Activated naive CD8-positive, alpha-beta T cell treated with anti-CD3 and anti-CD28 coated beads, Interleukin-2, amount 50 U/mL, for 24 hours (primary cell): ENCODE measurements at places on chromosomes 6 and 20.

- no peak for DNase-seq
These were observed 215.4 kb downstream of the PTPRT start for GRCh38 chr20:42974347-42974746.

DNA sequence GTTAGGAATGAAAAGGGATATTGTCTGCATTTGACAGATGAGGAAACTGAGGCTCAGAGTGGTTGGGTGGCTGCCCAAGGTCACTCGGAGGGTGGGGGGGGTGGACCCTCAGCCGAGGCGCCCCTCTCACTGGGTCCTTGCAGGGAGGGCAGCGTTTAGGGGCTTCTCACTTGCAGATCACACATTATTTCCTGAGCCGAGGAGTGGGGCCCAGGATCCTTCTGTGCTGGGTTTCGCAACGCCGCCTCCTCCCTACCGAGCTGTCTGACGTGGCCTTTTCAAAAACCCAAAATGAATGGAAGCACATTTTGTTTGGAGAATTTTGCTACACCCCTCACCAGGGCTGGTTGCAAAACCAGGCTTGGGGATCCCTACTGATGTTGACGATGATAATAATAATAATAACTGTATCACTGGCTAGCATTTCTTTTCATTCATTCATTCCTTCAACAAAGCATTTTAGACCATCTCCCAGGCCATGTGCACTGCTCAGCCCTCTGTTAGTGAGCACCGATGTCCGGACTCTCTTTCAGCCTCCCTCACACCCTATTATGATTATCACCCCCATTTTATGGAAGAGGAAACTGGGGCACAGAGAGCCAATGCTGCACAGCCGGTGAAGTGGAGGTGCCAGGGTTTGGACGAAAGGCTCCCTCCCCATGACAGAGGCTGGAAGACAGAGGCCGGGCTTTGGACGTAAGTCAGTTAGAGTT is 5.2 kb downstream of the DLGAP4 start:
- no peak for DNase-seq

GRCh38 chr6:159692303-159693127 is 526 bp downstream of the SOD2 start:
- peak; percentile 67 for DNase-seq

GRCh38 chr6:3571836-3572235 is 115.0 kb upstream of the SLC22A23 start:
- no peak for DNase-seq

DNA sequence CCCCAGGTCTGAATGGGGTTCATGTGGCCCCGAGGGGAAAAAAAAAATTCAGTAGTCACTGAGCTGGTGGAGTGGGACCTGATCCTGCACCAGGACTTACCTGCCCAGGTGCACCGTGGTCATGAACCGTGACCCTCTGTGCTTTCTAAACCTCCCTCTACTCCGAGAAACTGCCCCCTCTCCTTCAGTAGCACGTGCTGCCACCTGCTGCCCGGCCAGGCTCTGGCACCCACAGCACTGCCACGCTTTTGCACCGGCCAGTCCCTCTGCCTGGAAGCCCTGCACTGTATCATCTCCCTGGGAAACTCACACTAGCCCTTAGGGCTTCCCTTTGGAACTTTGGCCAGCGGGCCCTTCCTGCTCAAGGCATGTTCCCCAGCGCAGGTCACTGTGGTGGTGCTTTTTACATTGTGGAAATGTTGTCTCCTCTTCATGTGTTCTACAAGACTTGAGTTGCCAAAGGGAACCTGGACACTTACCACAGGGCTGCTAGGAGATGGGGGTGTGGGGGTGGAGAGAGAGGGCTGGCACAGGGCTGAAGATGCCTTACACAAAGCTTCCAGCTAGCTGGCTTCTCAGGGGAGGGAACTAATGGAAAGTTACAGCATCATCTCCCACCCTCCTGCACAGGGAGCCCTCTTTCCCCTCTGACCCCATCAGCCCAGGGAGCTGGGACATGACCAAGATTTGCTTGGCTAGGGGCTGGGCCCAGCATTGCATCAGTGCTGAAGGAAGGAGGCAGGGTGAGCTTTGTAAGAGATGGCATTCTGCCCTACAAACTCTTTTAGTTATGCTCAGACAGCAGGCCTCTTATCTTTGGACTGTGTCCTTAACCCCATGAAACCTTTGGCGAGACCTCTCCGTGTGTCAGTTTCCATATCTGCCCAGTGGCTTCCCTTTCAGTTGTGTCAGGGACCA is 2.5 kb upstream of the PTPRT start:
- peak; percentile 14 for DNase-seq

- DNase-seq = no peak
These were observed 60.1 kb upstream of the PTPRK start for GRCh38 chr6:128580224-128581110.

DNA sequence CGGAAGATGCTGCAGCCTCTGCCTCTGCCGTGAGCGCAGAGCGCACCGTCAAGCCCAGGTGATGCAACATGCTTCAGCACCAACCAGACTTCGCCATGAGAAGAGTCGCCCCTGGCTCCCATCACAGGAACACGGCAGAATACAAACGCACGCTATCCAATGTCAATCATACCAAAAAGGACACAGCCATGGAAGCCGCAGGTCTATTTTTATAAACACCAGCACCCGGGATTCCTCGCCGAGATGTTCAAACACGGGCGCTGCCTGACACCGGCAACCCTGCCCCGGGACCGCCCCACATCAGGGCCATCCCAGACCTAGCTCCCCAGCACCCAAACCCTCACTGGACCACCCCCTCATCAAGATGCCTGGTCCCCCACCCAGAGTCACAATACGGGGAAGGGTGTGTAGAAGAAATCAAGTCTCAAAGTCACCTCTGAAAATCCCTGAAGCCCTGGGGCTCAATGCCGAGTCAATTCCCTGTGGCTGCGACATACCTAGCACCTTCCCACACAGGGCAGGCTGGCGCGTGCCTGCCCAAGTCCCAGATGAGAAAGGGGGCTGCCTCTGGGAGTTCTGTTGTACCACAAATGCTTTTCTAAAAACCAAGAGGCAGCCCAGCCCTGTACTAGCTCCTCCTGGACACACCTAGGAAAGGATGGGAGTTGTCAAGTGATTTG is 17.9 kb downstream of the TAF4 start:
- no peak for DNase-seq

DNA sequence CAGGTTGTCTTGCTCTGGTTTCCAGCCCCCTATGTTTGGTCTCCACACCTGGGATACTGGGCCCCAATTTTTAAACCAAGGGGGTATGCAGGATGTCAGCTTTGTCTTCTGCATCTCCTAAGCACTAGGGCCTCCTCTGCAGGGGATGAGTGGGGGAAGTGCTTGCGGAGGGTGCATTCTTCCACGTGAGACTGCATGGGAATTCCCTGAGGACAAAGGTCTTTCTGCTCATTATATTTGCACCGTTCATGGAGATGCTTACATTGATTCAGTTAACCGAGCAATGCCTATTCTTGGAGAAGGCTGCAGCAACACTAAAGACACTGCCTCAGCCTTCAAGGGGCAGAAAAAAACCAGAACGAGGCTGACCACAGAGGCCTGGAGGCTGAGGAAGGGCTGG is 45.4 kb downstream of the RAB44 start:
- no peak for DNase-seq

- DNase-seq = no peak
These were observed 177.7 kb downstream of the DLL1 start for GRCh38 chr6:170113141-170113540.

- DNase-seq = no peak
These were observed 199.2 kb upstream of the SULF2 start for GRCh38 chr20:47984437-47984836.

DNA sequence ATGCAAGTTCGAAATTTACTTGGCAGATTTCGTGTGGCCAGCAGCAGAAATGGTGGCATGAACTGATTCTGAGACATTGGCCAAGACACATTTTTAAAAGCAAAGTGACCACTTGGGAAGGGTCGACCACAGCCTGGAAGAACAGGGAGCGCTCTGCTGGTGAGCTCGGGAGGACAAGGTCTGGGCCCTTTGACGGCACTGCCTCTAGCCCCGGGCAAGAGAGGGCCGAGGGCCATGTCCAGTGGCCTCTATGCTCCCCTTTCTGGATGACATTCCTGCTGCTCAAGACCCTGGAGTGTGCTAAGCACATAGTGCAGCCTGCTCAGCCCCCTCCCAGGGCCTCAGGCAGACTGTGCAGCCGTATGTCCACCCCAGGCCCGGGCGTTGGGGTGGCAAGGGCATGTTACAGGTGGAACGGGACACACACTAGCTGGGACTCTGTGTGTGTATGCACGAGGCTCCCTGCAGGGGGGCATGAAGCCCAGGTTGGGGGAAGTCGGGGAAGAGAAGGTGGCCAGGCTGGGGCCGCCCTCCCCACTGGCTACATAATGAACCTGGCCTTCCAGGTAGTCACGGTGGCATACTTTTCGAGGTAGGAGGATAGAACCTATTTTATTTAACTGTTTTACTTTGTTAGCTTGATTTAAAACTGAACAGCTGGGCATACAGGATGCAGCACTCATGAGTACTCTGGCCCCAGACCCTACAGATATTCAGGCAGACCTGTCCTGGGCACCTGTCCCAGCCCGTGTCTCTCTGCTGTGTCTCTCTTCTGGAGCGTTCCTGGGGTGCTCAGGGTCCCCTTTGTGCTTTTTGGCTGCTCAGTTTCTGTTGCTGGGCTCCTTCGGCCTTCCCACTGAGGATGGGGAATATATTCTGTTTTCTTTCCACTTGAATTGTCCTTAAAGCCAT is 6.4 kb downstream of the SYNJ2 start:
- DNase-seq = no peak

DNA sequence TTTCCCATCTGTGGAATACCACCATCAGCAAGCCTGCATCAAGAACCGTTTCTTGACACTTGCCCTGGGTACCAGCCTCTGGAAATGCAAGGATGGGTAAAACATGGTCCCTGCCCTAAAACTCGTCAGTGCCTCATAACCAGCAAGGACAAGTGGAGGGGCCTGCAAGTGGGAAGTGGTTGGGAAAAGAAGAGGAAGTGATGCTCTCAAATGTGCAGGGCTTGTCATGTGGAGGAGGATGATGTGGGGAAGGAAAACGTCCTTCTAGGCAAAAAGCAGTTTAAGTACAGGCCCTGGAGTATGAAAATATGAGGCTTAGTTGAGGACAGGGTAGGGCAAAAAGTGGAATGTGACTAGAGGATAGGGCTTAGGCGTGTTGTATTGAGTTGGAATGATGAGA is 19.0 kb downstream of the RREB1 start:
- no peak for DNase-seq

- no peak for DNase-seq
These were observed 906 bp upstream of the FOXP4 start for GRCh38 chr6:41545247-41545702.

- peak; percentile 6 for DNase-seq
These were observed 31.3 kb downstream of the KCNK15 start for GRCh38 chr20:44776980-44777379.

GRCh38 chr6:34126419-34126818 is 19.5 kb downstream of the GRM4 start:
- DNase-seq = no peak

DNA sequence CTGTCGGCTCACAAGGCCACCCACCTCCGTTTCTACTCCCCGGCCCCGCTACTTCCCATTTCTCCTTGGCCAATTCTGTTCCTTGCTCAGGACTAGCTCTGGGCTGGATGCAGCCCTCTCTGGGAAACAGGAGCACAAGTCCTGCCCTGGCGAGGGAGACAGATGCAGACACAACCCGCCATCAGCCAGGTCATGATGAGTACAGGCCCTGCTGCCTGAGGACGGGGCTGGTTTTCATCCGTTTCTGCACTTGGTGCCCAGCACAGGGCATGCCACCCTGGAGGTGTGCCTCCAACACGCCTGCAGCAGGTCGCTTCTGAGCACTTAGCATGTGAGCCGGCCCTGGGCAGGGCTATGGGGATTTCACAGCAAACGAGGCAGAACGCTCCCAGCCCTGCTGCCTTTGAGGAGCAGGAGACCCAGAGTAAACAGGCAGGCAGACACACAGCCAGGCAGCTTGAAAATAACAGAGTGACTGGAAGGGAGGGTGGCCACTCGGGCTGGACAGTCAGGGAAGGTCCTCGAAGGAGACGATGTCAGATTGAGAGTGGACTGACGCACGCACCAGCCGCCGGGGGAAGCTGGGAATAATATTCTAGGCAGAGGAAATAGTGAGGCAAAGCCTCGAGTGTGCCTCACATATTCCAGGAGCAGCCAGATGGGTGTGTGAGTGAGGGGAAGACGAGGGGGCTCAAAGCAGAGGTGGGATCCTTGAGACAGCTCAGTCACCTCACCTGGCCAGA is 21.2 kb upstream of the VSTM2L start:
- DNase-seq = no peak

GRCh38 chr6:11820821-11821220 is 42.2 kb upstream of the ADTRP start:
- no peak for DNase-seq

GRCh38 chr6:138250053-138250452 is 31.8 kb upstream of the PBOV1 start:
- no peak for DNase-seq

GRCh38 chr6:44499609-44500008 is 112.1 kb downstream of the CDC5L start:
- no peak for DNase-seq

GRCh38 chr6:144657691-144658090 is 372.6 kb downstream of the UTRN start:
- DNase-seq = no peak

DNA sequence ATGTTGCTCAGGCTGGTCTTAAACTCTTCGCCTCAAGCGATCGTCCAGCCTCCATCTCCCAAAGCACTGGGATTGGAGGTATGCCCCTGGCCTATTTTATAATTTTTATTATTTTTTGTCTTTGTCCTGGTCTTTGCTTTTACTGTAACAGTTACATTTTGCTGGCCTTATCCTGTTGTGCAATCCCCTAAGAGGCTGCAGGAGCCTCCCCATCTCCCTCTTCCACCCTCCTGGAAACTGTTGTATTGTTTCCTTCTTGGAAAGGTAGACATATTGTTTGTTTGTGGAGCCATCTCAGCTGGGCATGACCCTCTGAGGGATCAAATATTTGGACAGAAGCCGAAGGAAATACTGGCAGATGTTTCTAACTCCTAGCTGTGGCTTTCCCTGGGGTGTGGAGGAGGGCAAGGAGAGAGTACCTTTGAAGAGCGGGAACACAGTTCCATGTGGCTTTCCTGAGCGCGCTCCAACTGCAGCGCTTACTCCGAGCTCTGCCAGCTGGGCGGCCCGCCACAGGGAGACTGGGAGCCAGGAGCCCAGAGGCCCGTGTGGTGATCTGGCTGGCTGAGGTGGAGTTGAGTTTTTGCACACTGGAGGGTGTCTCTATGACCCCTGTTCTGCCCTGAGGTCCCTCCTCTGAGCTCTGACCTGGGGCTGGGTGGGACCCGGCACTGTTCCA is 4.9 kb downstream of the MAPK13 start:
- no peak for DNase-seq
